Stimulated activated CD4-positive, alpha-beta T cell treated with anti-CD3 and anti-CD28 coated beads, TNF-alpha, amount 100 ng/mL, for 48 hours (primary cell): ENCODE measurements at places on chromosomes 13 and 19.

DNA sequence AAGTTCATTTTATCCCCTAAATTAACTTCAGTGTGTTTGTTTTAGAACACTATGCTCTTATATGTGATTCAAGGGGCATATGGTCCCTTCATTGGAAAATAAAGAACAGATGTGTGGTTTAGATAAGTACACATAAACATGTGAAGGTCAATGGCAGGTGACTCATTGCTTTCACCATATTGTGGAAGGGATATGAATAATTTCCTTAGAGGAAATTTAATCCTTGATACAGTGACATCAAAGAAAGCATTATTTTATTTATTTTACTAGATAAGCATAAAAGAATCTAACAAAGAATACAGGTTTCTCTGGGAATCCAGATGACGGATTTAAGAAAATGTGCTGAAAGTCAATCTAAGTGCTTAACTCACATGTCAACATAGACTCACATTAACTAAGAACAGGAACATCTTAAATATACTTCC, 373.5 kb downstream of the KCTD12 start:
- DNase-seq: no peak

DNA sequence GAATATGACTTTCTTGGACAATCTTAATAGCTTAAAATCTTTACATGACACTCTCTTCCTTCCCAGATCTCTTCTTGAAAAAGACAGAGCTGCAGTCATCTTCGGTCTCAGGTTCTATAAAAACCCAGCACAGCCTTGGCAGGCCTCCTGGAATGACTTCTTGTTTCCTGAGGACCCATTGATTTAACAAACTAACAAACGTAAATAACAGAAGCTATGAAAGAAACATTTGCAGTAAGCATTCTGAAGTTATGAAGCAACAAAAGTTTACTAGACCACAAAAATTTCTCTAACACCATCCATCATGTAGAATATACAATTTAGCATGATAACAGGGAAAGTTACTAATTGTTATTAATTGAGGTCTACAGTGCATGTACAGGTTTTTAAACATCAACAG, 62.8 kb upstream of the STARD13 start:
- no peak for DNase-seq

- DNase-seq: no peak
Measured at GRCh38 chr19:30364866-30365800, 7.1 kb upstream of the ZNF536 start.

- DNase-seq: no peak
Measured at GRCh38 chr13:32115066-32115465, 83.5 kb downstream of the FRY start.

DNA sequence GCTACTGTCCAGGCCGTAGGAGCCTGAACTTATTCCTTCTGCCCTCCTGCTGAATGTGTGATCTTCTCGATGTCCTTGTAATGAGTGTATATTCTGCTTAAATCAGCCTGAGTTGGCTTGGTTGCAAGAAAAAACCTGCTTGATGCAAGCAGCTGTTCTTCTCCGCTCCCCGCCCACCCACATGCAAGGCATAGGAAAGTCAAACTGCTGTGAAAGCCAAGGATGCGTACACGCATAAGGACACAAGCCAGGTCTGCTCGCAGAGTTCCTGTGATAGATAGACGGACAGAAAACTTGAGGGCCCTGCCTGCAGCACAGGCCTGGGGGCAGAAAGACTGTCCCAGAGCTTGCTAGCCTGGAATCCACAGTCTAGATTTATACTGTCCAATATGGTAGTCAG, 101.1 kb downstream of the DNAJC15 start:
- DNase-seq: no peak
